ENCODE measurements at places on chromosomes 4 and X.

GRCh38 chrX:55488593-55489313, 895 bp downstream of the USP51 start:
- DNase-seq = peak; percentile 77

- DNase-seq = no peak
Observed at GRCh38 chr4:104571341-104571740, 76.6 kb upstream of the CXXC4 start.

DNA sequence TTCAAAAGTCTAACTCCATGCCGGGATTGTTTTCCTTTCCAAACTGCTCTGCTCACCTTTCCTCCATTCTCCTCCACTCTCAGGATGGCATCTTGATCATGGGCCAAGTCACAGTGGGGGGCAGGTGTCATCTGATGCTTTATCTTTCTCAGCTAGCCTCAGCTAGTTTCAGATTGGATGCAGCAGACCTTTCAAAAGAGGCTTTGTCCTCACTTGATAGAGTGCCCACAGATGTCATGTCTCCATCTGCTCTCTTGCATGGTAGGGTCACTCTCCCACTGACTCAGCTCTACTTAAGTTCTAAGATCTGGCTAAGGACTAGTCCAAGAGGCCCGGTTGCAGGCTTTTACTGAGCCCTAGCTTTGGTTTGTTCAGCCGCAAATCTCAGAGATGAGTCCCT, 341.8 kb upstream of the GALNT7 start:
- no peak for DNase-seq

GRCh38 chrX:153474718-153475117, 4.3 kb upstream of the HAUS7 start:
- peak; percentile 60 for DNase-seq

- peak; percentile 81 for DNase-seq
Observed at GRCh38 chr4:3480528-3481112, 17.5 kb downstream of the DOK7 start.

DNA sequence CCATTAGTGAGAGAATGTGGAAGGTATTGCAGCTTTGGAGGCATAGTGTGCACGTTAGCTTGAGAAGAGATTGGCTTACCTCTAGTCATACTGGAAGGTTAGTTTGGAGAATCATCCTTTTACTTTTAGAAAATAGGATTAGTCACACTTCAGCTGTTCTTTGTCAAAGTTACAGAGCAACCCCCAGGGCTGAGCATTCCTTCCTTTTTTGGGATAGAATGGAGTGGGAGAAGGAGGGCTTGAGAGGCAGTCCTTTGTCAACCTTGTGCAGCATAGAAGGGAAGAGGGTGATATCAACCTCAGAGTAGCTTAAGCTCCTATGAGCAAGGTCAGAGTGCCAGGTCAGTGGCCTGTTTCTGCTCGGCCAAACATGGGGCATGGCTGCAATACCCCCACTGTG, 8.6 kb upstream of the MBNL3 start:
- DNase-seq = no peak

DNA sequence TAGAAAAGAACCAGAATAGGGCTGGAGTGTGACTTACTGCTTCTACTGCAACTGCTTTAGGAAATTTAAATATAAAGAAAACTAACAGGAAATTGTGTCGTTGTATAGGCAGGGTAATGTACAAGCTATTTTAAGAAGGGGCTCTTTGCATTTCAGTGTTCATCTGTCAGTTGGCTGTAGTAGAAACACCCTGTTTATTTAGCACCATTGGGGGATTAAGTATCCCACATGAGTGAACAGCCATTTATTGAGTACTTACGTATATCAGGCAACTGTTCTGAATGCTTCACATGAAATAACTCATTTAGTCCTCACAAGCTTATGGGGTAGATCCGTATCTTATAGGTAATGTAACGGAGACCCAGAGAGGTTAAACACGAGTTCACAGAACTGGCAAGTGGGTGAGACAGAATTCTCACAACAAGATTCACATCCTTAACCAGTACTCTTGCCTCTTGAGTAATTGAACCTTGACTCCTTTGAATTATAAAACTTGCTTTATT, 23.9 kb downstream of the STIM2 start:
- DNase-seq = no peak

- DNase-seq = no peak
Observed at GRCh38 chr4:141870152-141870551, 233.8 kb downstream of the IL15 start.

DNA sequence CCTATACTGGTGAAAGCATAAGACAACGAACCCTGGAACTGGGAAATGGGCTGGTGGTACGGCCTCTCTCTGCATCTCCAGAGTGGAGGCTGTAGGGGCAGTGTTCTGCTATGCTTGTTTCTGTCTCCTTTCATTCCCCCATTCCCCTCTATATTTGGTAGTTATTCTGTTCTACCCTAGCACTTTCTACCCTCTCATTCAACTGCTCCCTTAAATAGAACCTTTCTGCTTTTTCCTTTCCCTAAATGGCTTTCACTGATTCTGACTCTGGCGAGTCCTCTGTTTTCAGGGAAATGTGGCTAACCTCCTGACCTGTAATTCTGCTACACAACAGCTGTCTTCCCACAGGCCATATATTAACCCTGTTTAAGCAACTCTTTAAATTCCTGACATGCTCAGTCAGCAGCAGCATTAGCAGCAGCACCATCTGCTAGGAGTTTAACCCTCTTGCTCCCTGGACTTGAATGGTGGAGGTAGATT, 94.2 kb downstream of the CXCL13 start:
- no peak for DNase-seq

GRCh38 chrX:75067931-75068330, 88.2 kb downstream of the ABCB7 start:
- no peak for DNase-seq

- no peak for DNase-seq
Observed at GRCh38 chrX:121876305-121876704, 828.9 kb downstream of the GLUD2 start.

GRCh38 chrX:153882557-153882956, 3.4 kb downstream of the L1CAM start:
- DNase-seq = no peak

GRCh38 chr4:61992351-61992750, 792.2 kb downstream of the ADGRL3 start:
- DNase-seq = no peak

DNA sequence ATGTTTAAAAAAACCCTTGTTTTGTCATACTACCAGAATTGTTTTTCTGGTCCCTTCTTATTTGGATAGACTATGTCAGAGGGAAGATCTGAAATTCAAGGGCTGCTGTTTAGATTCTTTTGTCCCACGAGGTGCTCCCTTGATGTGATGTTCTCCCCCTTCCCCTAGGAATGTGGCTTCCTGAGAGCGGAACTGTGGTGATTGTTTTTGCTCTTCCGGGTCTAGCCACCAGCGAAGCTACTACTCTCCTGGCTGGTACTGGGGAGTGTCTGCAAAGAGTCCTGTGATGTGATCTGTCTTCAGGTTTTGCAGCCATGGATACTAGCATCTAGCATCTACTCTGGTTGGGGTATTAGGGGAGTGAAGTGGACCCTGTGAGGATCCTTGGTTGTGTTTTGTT, 271.1 kb downstream of the DCAF12L2 start:
- no peak for DNase-seq

GRCh38 chr4:153326513-153326912, 18.0 kb upstream of the MND1 start:
- DNase-seq = no peak

GRCh38 chrX:7908821-7909220, 18.4 kb downstream of the PNPLA4 start:
- DNase-seq = no peak

- DNase-seq = peak; percentile 85
Observed at GRCh38 chrX:76427560-76428242, at the start of gene MAGEE1. Gene MAGEE1 (plus strand): TSS chrX:76427710. CDS start chrX:76427931, 221 bp downstream.
